ENCODE measurements at places on chromosomes 3 and 15. TPM values are rescaled to one million over a fixed set of nuclear protein-coding genes. Genes with fewer than 3 reads are reported as not detected.

GRCh38 chr15:79700951-79701480, 195.8 kb downstream of the MTHFS start:
- no peaks in the 10 kb centered on the region for H3K36me3 ChIP-seq
- no peaks in the 10 kb centered on the region for H3K4me1 ChIP-seq
- H3K4me3 ChIP-seq, result no peak overlapping the region
- peaks cover 18% of the 10 kb centered on the region for H3K27me3 ChIP-seq
- H3K27ac ChIP-seq, result no peak overlapping the region
- DNase-seq, result no peak

- no peaks in the 10 kb centered on the region for H3K36me3 ChIP-seq
- no peaks in the 10 kb centered on the region for H3K4me1 ChIP-seq
- no peak for DNase-seq
These were observed 84.1 kb upstream of the PRR23E start for GRCh38 chr3:127108796-127109195.

DNA sequence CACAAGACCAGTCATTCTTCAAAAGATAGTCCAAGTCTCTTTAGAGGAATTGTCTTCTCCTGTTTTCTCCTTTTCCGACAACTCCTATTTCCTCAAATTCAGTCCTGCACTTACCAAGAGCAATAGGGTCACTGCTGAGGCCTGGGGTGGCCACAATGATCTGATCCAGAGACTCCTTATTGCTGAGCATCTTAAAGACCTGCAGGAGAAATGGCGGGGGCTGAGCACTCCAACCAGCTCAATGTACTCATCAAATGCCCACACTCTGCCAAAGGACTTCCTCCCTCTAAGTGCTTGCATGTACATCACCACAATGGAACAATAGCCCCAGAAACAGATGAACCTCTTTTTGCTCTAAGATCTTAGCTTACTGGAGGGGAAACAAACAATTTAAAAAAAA, 9.6 kb downstream of the UBL7 start:
- H3K4me3 ChIP-seq, result no peak overlapping the region
- DNase-seq, result no peak
- H3K4me1 ChIP-seq, result peaks cover 18% of the 10 kb centered on the region
- no peak overlapping the region for H3K27ac ChIP-seq
- no peaks in the 10 kb centered on the region for H3K27me3 ChIP-seq

DNA sequence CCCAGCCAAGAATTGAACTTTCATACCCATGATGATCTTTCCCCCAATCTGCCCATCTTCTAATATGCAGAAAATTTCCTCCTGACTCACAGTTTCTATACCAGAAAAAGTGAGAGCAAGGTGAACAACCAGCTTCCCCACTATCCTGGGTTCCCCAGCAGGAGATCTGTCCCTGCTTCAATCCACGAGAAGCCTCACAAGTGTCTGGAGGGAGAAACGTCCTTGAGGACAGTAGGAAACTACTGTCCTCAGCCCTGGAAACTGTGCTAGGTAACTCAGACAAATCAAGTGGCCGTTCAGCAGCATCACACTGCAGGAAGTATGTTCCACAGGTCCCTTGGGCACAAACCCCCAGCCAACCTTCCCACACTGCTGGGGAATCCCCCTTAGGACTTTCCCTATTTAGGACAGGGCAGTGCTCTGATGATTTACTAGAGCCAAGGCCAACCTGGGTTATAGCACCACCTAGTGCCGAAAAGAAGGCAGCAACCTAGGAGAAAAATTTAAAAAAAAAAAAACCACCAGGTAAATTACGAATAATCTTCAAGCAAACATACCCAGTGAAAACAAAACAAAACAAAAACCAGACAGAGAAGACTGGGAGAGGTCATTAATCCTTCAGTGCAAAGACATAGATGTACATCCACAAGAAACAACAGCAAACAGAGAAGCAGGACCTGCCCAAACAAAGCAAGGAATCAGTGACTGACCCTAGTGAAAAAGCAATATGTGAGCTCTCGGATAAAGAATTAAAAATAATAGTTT, 36.0 kb downstream of the MORC1 start:
- peaks cover 43% of the 10 kb centered on the region for H3K27me3 ChIP-seq
- no peak overlapping the region for H3K4me3 ChIP-seq
- no peak overlapping the region for H3K27ac ChIP-seq
- DNase-seq, result peak; percentile 76
- peaks cover 4% of the 10 kb centered on the region for H3K4me1 ChIP-seq
- H3K36me3 ChIP-seq, result no peaks in the 10 kb centered on the region

Gene FOXL2
- not detected for total RNA-seq

GRCh38 chr3:45760878-45761711, 35.2 kb downstream of the SLC6A20 start:
- peaks cover 2% of the 10 kb centered on the region for H3K4me1 ChIP-seq
- no peaks in the 10 kb centered on the region for H3K36me3 ChIP-seq
- peaks cover 5% of the 10 kb centered on the region for H3K27me3 ChIP-seq
- H3K27ac ChIP-seq, result no peak overlapping the region

Gene GOLGA6B
- not detected for total RNA-seq

GRCh38 chr3:89932882-89933281, 825.5 kb downstream of the EPHA3 start:
- no peak overlapping the region for H3K4me3 ChIP-seq
- no peak for DNase-seq
- H3K4me1 ChIP-seq, result no peaks in the 10 kb centered on the region
- no peak overlapping the region for H3K27ac ChIP-seq
